Breast epithelium (tissue), 4 donors: ENCODE measurements at places on chromosomes 3 and 15. TPM values are rescaled to one million over a fixed set of nuclear protein-coding genes. Genes with fewer than 3 reads are reported as not detected.

The GOLGA8G gene
- total RNA-seq, result not detected

GRCh38 chr15:41573396-41573795 lies 14.4 kb downstream of the TYRO3 start:
- no peaks in the 10 kb centered on the region for H3K27me3 ChIP-seq
- no peak for DNase-seq
- H3K27ac ChIP-seq, result no peak overlapping the region

DNA sequence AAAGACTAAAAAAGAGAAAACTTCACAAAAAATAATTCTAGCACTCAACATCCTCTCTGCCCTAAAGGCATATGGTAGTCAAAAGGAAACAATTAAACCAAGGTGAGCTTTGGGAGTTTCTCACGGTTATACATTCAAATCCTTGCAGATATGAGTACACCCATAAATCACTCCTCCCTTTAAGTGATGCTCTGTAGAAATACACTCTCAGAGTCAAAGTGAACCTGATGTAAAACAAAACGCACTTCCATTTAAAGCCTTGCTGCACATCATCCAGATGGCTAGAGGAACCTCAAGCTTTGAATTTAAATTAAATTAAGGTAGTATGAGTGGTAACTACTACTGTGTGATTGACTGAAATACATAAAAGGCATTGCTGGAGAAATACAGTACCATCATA lies 36.0 kb upstream of the AADAC start:
- H3K27ac ChIP-seq, result no peak overlapping the region
- H3K27me3 ChIP-seq, result no peaks in the 10 kb centered on the region
- DNase-seq, result no peak
- H3K4me1 ChIP-seq, result no peaks in the 10 kb centered on the region
- no peaks in the 10 kb centered on the region for H3K36me3 ChIP-seq

DNA sequence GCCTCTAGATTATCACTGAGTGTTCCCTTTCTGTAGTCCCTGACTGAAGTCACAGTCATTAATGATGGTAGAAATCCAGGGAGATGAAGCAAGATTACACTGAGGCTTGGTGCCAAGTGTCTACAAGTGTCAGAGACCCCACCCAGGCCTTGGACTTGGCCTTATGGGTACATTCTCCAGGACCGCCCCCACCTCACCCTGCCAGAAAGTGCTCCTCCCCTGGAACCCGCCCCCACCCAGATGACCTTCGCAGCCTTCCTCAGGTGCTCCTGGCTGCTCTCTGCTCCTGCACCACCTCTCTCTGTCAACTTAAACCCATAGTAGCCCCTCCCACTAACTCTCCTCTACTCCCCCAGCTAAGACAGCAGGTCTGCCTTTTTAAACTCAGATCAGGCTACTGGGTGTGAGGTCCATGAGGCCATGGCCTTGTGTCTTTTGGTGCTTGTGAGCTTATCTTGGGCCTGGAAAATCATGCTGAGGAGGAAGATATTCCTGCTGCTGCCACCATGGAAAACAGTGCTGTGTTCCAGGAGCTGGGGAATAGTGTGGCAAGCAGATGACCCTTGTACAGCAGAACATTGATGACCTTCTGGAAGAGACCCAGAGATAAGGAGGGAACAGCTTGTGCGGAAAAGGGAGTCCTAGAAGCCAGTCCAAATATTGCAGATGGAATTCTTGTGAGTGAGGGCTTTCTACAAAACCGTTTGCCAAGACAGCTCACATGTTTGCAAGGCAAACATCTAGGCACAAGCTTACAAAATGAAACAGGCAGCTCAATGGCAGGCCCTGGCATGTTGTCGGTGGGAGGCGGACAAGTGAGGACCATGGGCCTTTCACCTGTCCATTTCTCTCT lies 40.3 kb upstream of the NDUFB4 start:
- H3K36me3 ChIP-seq, result no peaks in the 10 kb centered on the region
- H3K27ac ChIP-seq, result peak overlapping the region; percentile 16
- H3K27me3 ChIP-seq, result no peaks in the 10 kb centered on the region
- H3K4me1 ChIP-seq, result no peaks in the 10 kb centered on the region
- DNase-seq, result no peak
- H3K4me3 ChIP-seq, result no peak overlapping the region

The OIP5 gene
- total RNA-seq, result 0.33 TPM

The RFT1 gene
- 9.5 TPM for total RNA-seq

- H3K27me3 ChIP-seq, result no peaks in the 10 kb centered on the region
- no peak overlapping the region for H3K27ac ChIP-seq
- H3K4me3 ChIP-seq, result no peak overlapping the region
- no peaks in the 10 kb centered on the region for H3K4me1 ChIP-seq
- no peaks in the 10 kb centered on the region for H3K36me3 ChIP-seq
- no peak for DNase-seq
Measured at GRCh38 chr3:8110966-8111798, 390.4 kb upstream of the LMCD1 start.

- no peaks in the 10 kb centered on the region for H3K27me3 ChIP-seq
- no peaks in the 10 kb centered on the region for H3K4me1 ChIP-seq
- H3K4me3 ChIP-seq, result no peak overlapping the region
- no peak for DNase-seq
Measured at GRCh38 chr3:143206955-143207337, 87.4 kb downstream of the CHST2 start.

The THRB gene
- 40.2 TPM for total RNA-seq

DNA sequence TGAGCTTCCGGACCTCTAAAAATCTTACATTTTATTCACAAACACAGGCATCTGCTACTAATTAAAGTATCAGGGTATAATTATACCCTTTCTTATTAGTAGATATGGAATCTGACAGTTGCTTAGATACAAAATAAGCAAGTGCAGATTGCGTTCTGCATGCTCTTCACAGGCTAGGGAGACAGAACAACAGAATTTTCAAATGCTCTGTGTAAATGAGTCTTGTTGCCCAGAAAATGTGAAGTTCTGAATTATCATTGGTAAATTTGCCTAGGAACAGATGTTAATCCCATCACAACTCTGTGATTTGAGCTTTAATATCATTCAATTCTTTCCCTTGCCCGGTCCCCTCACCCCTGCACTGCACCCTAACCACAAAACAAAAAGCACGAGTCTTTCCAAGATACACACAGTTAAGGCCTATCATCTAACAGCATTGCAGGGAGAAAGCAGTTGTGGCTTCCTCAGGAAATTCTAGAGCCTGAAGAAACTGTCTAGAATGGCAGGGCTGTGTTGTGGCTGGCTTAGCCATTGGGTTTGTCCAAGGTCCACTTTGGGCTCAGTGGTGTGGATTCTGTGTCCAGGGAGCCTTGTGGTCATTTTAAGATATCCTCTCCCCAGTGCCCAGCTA lies 119.8 kb downstream of the PDCD6IP start:
- no peaks in the 10 kb centered on the region for H3K36me3 ChIP-seq
- no peak for DNase-seq
- no peak overlapping the region for H3K27ac ChIP-seq
- no peak overlapping the region for H3K4me3 ChIP-seq

DNA sequence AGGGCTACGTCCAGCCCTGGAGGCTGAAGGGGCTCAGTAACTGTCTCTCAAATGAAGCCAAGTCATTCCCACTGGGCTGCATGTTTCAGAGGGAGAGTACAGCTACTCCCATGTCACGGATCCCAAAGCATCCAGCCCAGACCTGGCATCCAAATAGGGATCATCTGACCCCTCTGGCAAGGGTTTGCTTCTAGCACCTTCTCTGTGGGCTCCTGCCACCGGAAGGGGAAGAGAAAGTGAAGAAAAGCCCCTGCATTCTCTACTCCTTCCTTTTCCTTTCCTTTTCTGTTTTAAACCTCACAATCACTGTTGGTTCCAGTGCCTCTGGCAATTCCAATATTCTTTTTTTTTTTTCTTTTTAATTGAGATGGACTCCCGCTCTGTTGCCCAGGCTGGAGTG lies 64.5 kb upstream of the CTSH start:
- no peaks in the 10 kb centered on the region for H3K36me3 ChIP-seq
- H3K4me1 ChIP-seq, result peaks cover 4% of the 10 kb centered on the region
- H3K27me3 ChIP-seq, result no peaks in the 10 kb centered on the region
- no peak overlapping the region for H3K27ac ChIP-seq
